ENCODE measurements at places on chromosomes 11 and 22.

DNA sequence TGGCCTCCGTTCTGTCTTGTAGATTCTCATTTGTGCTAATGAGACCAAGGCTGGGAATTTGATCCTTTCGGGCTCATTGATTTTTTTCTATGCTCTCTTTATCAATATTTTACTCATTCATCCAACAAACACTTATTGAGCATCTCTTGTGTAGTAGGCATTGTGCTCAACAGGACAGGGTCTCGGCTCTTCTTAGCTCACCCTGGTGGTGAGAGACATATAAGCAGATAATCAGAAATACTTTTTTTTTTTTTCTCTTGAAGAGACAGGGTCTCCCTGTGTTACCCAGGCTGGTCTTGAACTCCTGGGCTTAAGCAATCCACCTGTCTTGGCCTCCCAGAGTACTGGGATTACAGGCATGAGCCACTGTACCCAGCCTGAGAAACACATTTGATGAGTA lies 48.0 kb upstream of the SLC5A1 start:
- no peak for DNase-seq

GRCh38 chr11:28649922-28650321 lies 541.7 kb downstream of the METTL15 start:
- no peak for DNase-seq

GRCh38 chr22:39852799-39853198 lies 40.8 kb downstream of the ENTHD1 start:
- DNase-seq: no peak

GRCh38 chr11:2885678-2886081 lies at the start of gene CDKN1C:
TSS of gene CDKN1C (minus strand) at chr11:2885775. CDS start at chr11:2885456, 319 bp downstream.
- DNase-seq: peak; percentile 94

DNA sequence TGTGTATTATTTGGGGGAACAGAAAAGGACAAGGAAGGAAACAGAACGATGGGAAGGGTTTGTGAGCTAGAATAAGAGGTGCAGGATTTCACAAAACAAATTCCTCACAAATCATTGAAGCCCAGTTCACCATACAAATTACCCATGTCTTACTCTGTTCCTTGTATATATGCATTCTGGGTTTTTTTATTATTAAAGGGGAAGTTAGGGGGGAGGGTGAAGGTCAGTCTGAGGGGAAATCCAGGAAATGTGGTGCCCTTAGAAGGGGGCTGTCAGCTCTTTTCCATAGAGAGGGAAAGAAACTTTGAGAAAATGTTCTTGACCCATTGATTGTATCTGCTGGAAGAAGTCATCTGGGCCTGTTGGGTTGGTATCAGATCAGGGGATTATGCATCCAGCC lies 90.8 kb downstream of the RNF169 start:
- no peak for DNase-seq

GRCh38 chr11:13183094-13183825 lies 94.3 kb upstream of the BMAL1 start:
- no peak for DNase-seq

GRCh38 chr11:99968336-99968735 lies 718.8 kb upstream of the ARHGAP42 start:
- no peak for DNase-seq

DNA sequence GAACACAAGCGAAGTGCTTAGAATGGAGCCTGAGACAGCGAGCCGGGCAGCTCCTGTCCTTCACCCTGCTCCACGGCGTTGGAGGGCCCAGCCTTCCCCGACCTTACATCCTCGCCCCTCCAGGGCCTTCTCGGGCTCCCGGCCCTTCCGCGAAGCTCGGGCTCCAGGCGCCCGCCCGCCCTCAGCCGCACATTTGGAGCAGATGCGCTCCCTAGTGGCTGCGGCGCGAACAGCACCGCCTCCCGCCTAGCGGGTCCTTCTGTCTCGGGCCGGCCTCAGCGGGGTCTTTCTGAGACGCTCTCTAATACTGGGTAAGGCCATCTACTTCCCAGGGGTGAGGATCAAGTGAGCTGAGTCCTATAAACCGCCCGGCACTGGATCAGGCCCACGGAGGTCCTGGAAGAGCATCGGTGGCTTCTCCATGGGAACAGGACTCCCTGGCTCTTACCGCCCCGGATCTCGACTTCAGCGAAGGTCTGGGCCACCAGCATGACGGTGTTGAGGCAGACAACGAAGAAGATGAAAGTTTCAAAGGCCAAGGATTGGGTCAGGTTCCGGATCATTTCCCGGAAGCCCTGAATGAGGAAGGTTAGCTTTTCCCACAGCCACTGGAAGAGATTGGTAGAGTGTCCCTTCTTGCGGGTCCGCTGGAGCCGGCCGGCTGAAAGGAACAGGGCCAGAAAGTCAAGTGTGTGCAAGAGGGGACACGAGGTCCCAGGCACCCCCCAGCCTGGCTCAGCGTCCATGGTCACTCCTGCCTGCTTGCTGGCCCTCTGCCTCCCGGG lies 3.7 kb downstream of the CATSPER1 start:
- DNase-seq: peak; percentile 94

DNA sequence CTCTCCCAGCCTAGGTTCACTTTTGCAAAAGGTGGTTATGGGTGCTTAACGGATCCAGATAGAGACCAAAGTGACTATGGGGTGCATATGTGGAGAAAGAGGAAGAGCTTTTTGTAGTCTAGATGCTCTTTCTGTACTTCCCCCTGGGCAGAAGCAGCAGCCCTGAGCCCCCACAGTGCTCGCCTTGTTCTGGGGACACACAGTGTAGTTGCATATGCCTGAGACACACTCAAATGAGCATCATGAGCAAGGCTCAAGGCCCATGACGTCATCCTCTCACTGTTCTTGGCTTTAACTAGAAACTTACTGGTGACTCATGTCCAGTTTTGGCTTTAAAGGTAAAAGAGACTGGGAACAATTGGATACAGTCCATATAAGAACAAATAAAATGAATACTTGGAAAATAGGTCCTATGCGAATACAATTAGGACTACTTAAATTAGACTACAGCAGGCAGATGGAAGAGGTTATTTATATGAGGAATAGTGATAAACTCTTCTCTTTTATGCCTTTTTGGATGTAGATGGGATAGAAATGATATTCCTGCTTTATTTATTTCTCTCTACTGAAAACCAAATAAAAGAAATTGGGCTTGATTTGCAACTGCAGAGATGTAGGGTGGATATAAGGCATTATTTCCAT lies 20.1 kb upstream of the PEX26 start:
- no peak for DNase-seq

GRCh38 chr11:35043936-35044335 lies 95.0 kb upstream of the CD44 start:
- no peak for DNase-seq

DNA sequence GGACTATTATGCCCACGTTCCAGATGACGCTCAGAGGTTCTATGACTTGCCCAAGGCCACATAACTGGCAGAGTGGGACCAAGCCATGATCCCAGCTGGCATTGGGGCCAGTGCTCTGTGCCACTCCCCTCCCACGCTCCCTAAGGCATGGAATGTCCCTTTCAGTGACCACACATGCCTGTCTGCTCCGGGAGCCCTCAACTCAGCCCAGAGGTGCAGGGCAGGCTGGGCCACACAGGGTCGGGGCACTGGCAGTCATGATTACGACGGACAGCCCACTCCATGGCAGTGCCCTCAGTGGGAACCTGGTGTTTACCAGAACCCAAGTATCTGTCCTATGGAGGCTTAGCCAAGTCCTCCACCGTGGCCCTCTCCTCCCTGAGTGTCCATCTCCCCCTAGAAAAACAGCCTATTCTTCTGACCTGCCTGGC lies 10.0 kb downstream of the RHBDD3 start:
- DNase-seq: no peak

- DNase-seq: no peak
Observed at GRCh38 chr22:29143941-29144785, 61.5 kb upstream of the EMID1 start.

GRCh38 chr22:25199731-25200520 lies at the start of gene CRYBB3:
TSS of gene CRYBB3 (plus strand) at chr22:25199858. CDS start at chr22:25201397, 1,539 bp downstream.
- no peak for DNase-seq

- DNase-seq: peak; percentile 31
Observed at GRCh38 chr22:40898850-40899357, 37.0 kb upstream of the DNAJB7 start.

- DNase-seq: no peak
Observed at GRCh38 chr11:60371854-60372253, 6.5 kb upstream of the MS4A7 start.
